Gastrocnemius medialis (tissue), 4 donors: ENCODE measurements at places on chromosomes 4 and X.

DNA sequence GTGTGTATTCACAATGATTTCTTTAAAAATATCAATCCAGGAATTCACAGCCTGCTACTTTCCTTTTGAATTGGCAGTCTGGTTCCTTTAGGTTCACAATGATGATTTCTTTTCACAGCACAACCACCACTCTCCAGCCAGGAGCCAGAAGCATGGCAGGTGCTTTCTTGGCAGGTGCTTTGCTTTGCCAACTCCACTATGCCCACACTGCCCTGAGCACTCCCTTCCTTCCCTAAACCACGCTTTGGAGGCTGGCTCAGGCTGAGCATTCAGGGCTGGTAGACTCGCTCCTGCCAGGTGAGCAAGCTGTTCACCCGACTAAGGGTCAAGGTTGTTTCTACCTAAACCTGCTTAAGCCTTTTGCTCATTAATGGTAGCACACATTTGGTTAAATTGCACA lies 184.5 kb downstream of the SH3KBP1 start:
- no peak for DNase-seq

GRCh38 chr4:73021634-73022033 lies 47.9 kb downstream of the COX18 start:
- DNase-seq, result no peak

DNA sequence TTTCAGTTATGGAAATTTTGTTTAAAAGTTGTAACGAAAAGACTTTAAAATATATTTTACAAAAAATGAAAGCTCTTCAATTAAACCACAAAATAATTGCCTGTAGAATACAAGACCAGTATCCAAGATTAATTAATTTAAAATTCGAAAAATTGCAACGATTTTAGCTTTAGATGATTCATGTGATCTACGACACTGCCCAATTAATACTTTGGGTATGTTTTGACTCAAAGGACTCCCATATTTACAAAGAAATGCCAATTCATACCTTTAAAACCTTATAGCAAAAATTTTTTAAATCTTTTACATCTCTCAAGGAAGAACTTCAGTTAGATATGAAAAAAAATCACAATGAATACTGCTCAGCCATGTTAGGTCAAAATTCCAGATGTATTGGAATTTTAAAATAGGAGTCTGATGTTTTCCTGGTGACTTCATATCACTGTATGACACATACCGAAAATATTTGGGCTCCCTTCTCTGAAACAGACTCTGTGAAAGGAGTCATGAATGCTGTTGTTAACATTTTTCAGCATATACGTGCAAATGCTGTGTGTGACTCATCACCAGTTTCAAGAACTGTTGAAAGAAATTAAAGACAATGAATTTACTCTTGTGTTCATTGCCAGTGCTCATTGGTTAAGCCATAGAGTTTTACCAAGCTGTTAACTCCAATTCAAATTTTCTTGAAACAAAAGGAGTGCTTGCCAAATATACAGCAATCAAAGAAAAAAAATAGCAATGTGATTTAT lies 13.8 kb upstream of the SMS start:
- DNase-seq, result no peak

DNA sequence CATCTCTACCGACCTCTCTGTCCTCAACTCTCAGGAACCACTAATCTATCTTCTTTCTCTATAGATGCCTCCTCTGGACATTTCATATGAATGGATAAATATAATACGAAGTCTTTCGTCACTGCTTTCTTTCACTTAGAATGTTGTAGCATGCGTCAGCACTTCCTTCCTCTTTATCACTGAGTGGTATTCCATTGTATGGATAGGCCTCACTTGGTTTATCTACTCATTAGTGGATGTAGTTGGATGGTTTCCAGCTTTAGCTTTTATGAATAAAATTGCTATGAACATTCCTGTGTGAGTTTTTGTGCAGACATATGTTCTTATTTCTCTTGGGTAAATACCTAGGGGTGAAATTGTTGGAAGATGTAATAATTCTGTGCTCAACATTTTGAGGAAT lies 528.2 kb upstream of the FAT1 start:
- no peak for DNase-seq

DNA sequence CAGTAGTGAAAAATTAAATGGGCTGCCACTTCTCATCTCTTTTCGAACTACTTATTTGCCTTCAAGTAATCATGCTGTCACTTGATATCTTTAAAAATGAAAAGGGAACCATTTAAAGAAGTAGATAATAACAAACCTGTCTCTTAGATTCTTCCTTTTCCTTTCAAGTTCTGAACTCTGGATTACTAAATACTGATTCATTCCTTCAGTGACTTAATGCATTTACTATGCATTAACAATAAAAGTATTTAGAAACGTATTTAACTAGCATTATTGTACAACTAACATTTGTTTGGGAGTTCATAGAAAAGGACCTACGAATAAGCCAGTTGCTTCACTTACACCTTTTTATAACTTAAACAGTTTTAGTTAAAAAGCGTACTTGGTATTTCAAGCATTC lies 61.1 kb upstream of the RAB33B start:
- no peak for DNase-seq

- no peak for DNase-seq
These were observed 25.3 kb downstream of the DCHS2 start for GRCh38 chr4:154466336-154466735.

GRCh38 chr4:118389721-118390120 lies 36.9 kb upstream of the PRSS12 start:
- no peak for DNase-seq

DNA sequence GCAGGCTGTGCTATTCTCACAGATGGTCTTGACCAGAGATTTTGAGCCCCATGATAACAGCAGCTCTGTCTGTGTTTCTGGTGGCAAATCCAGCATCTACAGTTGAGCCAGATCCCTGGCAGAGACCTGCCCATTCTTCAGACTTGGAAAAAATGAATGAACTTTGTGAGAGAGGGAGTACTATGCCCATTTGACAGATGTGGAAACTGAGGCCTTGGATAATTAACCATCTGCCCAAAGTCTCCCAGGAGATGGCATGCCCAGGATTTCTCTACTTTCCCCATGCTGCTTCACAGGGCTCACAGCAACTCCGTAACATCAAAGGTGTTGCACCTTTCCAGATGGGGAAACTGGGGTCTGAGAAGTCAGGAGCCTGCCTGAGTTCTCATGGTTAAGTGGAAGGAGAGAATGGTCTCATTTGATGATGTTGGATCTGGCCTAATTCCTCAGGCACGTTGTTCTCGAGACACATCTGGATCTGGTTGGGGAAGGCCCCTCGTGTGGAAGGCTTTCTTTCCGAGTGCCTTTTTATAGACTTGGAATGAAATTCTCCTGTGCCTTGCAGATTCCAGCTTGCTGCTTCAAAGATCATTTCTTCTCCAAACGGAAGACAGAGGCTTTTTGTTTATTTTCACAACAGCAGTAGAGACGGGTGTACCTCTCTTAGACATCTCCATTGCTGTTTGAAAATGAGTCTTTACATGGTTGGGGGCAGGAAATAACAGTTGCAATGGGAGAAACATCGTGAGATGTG lies 73.3 kb upstream of the STX18 start:
- no peak for DNase-seq
